Stimulated activated CD8-positive, alpha-beta memory T cell treated with anti-CD3 and anti-CD28 coated beads, Interleukin-4, amount 100 ng/mL, for 1 hour (primary cell): ENCODE measurements at places on chromosomes 3 and 15.

GRCh38 chr15:57734860-57735259 lies 28.3 kb downstream of the POLR2M start:
- DNase-seq: no peak

- DNase-seq: no peak
These were observed 1151.8 kb upstream of the ALCAM start for GRCh38 chr3:104214937-104215336.

GRCh38 chr15:68637767-68638404 lies 59.1 kb downstream of the CORO2B start:
- DNase-seq: no peak

GRCh38 chr15:77025083-77025901 lies 30.4 kb downstream of the PSTPIP1 start:
- DNase-seq: no peak

DNA sequence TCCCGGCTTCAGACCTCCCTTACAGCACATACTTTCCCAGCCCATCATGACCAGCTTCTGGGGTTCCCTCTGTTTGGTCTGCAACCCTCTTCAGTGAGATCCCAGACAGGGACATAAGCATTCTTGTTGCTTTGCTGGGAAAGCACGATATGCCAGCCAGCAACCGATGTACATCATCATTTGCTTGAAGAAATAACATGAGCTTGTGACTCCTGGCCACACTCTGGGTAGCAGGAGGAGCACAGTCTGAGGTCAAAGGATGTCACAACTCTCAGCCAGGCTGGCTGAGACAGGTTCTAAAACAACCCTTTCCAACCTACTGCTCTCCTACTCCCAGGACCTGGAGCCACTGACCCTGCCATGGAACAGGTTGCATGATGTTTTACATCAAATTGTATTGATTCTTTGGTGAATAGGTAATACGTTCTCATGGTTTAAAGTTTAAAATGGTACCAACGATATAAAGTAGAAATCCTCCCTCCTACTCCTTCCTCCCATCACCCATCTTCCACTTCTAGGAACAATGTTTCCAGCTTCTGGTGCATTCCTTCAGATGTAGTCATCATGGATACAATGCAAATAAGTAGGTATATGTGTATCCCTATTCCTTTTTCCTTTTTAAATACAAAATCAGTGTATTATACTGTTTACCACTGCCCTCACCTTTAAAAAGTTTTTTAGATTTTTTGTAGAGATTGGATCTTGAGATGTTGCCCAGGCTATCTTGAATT lies 190.3 kb downstream of the OPA1 start:
- DNase-seq: no peak

- DNase-seq: no peak
These were observed 17.3 kb downstream of the PLS1 start for GRCh38 chr3:142613491-142613890.

DNA sequence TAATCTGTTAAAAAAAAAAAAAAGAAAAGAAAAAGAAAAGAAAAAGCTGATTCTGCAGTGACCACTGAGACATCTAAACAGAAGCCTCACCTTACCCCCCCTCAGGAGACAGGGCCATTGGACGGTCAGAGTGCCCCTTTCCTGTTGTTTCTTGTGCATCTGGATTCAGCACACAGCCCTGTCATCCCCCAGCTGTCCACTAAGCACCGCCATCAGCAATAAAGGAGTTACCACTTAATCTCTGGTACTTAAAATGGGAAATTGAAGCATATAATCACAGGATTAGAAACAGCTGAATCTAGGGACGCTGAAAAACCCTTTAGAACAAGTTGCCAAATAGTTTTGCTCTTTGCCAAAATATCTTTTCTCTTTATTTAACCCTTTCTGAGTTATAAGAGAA lies 62.5 kb downstream of the TRIM69 start:
- no peak for DNase-seq

GRCh38 chr3:104549099-104549714 lies 817.5 kb upstream of the ALCAM start:
- no peak for DNase-seq

DNA sequence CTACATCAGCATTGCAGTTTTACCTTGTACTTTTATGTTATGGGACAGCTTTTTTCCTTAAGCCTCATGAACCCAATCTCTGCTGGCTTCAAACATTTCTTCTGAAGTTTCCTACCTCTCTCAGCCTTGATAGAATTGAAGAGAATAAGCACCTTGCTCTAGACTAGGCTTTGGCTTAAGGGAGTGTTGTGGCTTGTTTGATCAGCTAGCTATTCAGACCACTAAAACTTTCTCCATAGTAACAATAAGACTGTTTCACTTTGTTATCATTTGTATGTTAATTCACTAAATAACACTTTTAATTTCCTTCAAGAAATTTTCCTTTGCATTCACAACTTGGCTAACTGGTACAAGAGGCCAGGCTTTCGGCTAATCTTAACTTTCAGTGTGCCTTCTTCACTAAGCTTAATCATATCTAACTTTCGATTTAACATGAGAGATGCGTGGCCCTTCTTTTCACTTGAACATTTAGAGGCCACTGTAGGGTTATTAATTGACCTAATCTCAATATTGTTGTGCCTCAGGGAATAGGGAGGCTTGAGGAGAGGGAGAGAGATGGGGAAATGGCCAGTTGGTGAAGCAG lies 8.1 kb upstream of the TIGIT start:
- DNase-seq: no peak

DNA sequence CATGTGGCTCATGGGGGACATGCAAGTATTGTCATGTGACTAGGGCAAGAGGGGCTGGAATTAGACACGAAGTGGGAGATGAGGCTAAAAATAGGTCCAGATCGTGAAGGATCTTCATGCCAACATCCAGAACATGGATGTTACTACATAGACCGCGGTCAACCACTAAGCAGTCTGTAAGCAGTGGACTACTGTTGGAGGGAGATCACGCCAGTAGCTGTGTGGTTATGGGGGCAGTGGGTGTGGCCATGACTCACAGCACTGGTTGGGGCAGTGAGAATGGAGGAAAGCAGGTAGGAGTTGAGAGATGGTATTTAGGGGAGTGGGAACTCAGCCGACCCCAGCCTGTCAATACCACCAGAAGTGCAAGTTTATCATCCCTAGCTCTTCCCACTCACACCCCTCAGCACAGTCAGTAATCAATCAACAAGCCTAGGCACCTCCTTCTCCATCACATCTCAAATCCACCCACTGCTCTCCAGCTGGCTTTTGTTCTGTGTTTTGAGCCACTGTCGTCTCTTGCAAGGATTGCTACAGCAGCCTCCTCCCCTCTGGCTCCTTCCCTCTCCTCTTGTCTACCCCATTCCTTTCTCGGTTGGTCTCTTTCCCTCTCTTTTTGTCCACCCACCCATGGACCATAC lies 107.2 kb upstream of the ABHD17C start:
- DNase-seq: no peak

DNA sequence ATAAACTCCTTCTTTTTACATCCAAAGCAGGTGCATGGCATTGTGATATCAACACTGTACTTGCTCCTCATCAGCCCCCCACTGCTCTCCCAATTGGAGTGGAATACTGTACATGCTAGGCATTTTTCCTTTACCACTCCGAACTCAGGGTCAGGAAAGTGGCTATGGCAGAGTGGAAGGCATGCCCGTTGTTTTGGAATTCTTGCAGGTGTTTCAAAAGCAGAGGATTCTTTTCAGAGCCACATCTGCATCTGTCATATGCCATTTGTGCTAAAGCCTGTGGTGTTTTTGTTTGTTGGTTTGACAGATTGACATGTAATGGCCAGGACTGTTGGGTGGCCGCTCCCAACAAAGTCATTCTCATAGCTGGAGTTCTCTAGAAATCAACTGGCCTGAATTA lies 41.7 kb downstream of the SOX2 start:
- DNase-seq: no peak

DNA sequence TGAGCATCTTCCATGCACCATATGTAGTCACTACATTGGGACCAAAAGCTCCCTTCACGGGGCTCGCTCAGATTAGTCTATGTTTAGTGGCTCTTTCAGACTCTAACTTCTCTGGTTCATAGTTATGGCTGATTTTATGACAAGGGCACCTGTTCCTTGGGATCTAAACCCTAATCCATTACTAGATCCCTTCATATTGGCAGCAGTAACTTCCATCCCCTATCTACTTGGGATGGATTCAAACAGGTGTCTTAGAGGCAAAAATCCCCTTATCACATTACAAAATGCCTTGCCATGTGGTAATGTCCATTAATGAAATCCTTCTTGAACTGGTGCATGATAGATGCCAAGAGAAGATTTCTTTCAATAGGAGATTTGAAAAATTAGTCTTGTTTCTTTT lies 96.7 kb upstream of the TP63 start:
- no peak for DNase-seq

- DNase-seq: no peak
These were observed 29.3 kb downstream of the GRAMD2A start for GRCh38 chr15:72168131-72168807.

GRCh38 chr15:67720556-67721175 lies 104.6 kb upstream of the SKOR1 start:
- no peak for DNase-seq

GRCh38 chr3:22704571-22705354 lies 498.4 kb upstream of the UBE2E2 start:
- DNase-seq: no peak

DNA sequence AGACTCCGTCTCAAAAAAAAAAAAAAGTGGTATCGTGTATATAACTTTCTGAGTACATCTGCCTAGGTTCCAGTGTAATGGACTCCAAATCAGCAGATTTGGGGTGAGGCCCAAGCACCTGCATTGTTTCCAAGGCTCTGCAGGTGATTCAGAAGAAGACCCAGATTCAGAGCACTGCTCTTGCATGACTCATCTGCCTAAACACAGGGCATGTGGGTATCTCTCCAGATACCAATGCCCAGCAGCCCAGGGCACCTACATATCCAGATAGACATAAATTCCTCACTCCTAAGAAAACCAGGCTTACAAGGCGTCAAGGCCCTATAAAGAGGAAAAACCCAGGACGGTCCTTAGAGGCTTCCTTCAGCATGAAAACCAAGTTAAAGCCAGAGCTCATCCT lies 24.3 kb downstream of the NDUFAF1 start:
- DNase-seq: no peak

- DNase-seq: no peak
These were observed 551.6 kb downstream of the ZIC1 start for GRCh38 chr3:147960786-147961185.

DNA sequence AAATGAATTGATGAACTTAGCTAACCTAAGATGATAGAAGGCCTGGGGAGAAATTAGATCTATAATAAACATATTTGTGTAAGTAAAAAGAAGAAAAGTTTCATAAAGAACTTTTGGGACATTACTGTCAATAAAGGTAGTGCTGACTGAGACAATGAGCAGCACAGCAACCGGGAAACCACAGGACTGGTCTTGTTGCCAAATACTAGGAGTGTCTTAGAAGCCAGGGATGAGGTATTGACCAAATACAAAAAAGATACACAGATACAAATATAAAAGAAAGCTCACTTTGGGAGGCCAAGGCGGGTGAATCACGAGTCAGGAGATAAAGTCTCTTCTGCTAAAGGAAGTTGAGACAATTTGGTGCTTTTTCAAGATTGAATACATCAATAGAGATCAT lies 362.4 kb upstream of the ZNF385D start:
- DNase-seq: no peak

DNA sequence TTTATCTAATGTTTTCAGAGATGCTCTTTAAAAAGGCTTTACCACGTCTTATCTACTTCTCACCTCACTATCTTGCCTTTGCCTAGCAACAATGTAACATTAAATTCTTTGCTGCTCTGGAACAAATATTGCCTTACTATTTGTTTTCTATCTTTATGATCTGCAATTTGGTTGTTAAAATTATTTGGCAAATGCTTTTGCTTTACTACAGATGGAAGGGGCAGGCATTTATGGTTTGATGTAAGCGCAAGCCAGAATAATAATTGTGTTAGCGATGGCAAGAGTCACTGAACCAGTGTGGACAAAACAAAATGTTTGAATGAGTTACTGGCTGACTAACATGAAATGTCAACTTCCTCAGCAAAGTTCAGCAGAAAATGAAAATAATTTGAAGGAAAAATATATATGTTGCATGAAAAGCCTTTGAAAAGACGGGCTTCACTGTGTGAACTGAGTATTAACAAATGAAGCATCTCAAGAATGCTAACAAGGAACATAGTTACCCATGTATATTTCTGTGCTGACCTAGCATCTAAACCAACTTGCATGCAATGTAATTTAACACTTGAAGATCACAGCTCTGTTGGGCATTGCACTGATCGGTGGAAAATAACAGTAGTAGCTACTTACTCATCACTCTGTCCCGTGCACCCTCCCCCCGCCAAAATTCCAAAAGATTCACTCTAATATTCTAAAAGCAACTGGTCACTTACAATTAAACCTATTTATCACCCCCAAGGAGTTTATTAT lies 454.0 kb upstream of the ARHGEF26 start:
- no peak for DNase-seq

DNA sequence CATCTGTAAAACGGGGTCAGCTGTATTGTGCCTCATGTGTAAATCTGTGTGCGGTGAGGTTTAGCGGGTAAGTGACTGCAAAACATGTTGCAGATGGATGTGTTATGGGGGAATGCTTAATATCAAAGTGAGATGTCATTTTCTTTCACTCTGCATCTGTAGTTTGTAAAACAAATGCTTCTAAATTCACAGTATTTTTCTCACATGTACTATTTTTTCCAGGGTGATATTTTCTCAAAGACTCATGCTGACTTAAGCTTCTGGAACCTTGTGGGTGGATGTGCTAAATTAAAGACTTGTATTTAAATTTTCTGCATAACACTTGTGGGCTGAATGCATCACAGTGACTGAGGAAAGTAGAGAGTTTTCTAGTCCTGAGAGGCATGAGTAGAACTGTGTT lies 115.2 kb upstream of the TP63 start:
- no peak for DNase-seq

- DNase-seq: no peak
These were observed 3.1 kb downstream of the AGBL1 start for GRCh38 chr15:86082619-86083380.

DNA sequence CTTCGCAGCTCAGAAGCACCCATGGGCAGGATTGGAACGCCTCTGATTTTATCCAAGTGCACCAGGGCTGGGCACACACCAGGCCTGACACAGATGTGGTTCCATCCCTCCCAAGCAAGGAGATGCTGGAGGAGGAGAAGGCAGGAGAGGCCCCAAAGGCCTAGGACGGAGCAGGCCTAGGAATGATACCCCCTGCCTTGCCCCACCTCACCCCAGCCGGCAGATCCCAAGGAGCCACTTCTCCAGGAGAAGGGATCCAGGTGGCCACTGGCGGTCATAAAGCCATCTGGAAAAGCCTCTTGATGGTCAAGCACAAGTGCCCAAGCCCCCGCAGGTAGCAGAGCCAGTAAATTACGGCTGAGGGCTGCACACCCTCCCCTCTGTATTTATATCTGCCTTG lies 211.8 kb downstream of the TBC1D2B start:
- no peak for DNase-seq

DNA sequence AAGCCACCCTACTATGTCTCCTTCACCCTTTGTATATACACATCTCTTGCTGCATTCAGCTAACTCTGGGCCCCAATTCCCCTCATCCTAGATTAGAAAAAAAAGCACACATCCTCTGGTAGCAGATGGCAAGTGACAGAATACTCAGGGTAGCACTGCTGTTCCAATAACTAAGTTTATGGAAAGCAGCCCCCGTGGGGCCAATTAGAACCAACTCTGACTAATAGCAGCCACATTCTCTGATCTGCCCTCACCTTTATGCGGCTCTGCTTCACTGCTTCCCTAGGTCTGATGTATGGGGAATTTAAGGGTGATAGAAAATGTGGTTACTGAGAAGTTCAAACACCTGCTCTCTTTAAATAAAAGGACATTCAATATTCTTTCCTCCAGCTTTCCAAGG lies 74.9 kb upstream of the SETMAR start:
- DNase-seq: no peak
